ENCODE measurements at places on chromosomes 1 and 21.

DNA sequence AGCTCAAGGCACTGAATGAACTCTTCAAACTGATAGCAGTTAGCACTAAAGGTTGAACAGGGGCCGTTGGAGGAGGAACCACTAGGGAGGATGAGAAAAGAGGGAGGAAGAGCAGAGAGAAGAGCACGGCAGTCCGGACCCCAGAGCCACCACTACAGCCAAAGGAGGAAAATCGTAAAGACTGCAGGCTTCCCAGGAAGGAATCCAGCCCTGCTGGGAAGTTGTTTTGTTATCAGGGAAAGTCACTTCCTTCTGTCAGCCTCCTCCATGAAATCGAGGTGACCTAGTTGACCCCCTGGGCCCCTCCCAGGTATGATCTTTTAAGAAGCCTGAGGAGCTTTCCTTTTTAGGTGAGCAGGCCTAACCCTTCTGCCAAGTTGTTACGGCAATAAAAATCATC lies 88.2 kb downstream of the PBX1 start:
- DNase-seq, result no peak
- H3K27ac ChIP-seq, result no peak overlapping the region
- H3K4me3 ChIP-seq, result no peak overlapping the region
- no peaks in the 10 kb centered on the region for H3K27me3 ChIP-seq
- no peaks in the 10 kb centered on the region for H3K4me1 ChIP-seq

- H3K4me1 ChIP-seq, result no peaks in the 10 kb centered on the region
- no peak for DNase-seq
- no peaks in the 10 kb centered on the region for H3K27me3 ChIP-seq
- no peaks in the 10 kb centered on the region for H3K36me3 ChIP-seq
- no peak overlapping the region for H3K27ac ChIP-seq
- H3K4me3 ChIP-seq, result no peak overlapping the region
Measured at GRCh38 chr1:196148367-196148970, 459.8 kb downstream of the KCNT2 start.

DNA sequence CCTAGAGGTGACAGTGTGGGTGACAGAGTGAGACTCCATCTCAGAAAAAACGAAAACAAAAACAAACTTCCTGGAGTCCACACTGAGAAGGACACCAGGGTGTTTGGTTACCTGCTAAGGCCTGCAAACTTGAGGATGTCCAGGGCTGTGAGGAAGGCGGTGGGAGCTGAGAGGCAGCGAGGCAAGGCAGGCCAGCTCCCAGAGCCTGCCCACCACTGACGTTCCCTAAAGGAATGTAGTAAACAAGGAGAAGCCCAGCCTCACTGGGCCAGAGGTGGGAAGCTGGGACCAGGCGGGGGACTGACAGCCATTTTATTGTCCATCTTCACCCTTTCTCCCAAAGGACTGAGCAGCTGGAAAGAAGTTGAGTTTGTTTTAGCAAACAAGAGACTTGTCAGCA lies 24.1 kb downstream of the SHISA4 start:
- H3K4me3 ChIP-seq, result no peak overlapping the region
- H3K36me3 ChIP-seq, result no peaks in the 10 kb centered on the region
- no peak for DNase-seq
- H3K4me1 ChIP-seq, result no peaks in the 10 kb centered on the region

GRCh38 chr1:171138980-171139379 lies 46.1 kb upstream of the FMO2 start:
- H3K4me3 ChIP-seq, result no peak overlapping the region
- H3K27ac ChIP-seq, result no peak overlapping the region
- no peaks in the 10 kb centered on the region for H3K4me1 ChIP-seq
- peaks cover 3% of the 10 kb centered on the region for H3K27me3 ChIP-seq
- H3K36me3 ChIP-seq, result no peaks in the 10 kb centered on the region

DNA sequence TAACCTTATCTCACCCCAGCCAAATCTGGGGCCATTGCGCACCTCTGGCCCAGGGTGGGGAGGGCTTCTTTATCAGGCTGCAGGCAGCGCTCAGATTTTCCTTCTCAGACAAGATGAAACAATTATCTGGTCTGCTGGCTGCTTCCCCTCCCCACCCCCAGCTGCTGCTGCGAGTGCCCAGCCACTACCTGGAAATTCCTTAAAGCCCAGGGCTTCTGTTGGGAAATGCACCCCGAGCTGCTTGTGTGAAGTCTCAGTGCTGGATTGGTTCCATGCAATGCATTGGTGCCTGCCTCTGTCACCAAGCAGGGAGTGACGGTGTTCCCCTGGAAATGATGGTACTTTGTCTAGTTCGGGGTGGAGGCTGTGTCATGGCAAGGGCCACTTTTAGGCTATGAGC lies 18.5 kb upstream of the ACTL8 start:
- H3K4me1 ChIP-seq, result no peaks in the 10 kb centered on the region
- H3K27ac ChIP-seq, result no peak overlapping the region
- no peaks in the 10 kb centered on the region for H3K36me3 ChIP-seq
- DNase-seq, result no peak
- H3K27me3 ChIP-seq, result peaks cover 7% of the 10 kb centered on the region

GRCh38 chr1:19765623-19766022 lies 34.1 kb downstream of the TMCO4 start:
- H3K36me3 ChIP-seq, result peaks cover 19% of the 10 kb centered on the region
- no peak for DNase-seq
- no peak overlapping the region for H3K27ac ChIP-seq
- no peak overlapping the region for H3K4me3 ChIP-seq
- no peaks in the 10 kb centered on the region for H3K27me3 ChIP-seq

Measured in memory B cell (primary cell).